ENCODE measurements at places on chromosomes 1 and 21.

DNA sequence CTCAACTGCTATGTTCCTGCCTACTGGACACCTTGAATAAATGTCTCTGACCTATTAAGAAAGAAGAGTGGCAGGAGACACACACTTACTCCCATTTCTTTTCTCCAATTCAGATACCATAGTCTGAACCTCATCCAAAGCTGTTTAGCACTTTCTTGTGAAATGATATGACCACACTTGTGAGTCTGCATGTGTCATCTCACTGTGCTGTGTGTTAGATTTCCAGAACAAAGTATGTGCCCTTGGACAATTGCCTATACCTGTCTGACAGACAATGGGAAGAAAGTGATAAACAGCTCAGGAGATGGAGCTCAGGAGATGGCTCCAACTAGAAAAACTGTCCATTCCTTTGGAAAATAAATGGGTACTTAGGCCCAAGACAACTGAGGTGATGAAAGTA lies 48.4 kb downstream of the USP48 start:
- DNase-seq: no peak

GRCh38 chr1:109138358-109138757 lies 24.4 kb downstream of the ELAPOR1 start:
- DNase-seq: no peak

DNA sequence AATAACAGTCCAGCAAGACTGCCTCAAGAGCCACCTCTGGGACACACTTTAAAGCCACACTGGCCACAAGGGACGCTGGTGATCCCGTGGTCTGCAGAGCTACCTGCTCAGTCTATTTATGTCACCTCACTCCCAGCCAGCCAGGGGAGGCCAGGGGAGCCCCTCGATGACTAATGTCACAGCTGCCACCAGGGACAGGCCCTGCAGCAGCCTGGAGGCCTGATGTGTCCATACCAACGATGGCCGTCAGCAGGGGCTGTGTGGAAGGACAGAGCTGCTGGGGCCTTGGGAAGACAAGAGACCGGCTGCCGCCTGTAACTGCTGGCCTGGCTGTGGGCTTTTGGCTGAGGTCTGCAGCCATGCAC lies 71.0 kb downstream of the SIK1 start:
- DNase-seq: no peak

GRCh38 chr21:43372663-43373361 lies 54.1 kb downstream of the SIK1 start:
- no peak for DNase-seq

- DNase-seq: peak; percentile 83
These were observed 14.1 kb downstream of the AZIN2 start for GRCh38 chr1:33094971-33095604.
